ENCODE measurements at places on chromosomes 1 and 21.

GRCh38 chr1:25150985-25151495, 81.3 kb downstream of the SYF2 start:
- no peak for DNase-seq

GRCh38 chr1:56029319-56030003, 549.9 kb downstream of the PLPP3 start:
- DNase-seq = no peak

- DNase-seq = no peak
Measured at GRCh38 chr1:56495538-56495937, 83.8 kb downstream of the PLPP3 start.

- peak; percentile 47 for DNase-seq
Measured at GRCh38 chr1:119808972-119809550, 2.2 kb downstream of the REG4 start.

DNA sequence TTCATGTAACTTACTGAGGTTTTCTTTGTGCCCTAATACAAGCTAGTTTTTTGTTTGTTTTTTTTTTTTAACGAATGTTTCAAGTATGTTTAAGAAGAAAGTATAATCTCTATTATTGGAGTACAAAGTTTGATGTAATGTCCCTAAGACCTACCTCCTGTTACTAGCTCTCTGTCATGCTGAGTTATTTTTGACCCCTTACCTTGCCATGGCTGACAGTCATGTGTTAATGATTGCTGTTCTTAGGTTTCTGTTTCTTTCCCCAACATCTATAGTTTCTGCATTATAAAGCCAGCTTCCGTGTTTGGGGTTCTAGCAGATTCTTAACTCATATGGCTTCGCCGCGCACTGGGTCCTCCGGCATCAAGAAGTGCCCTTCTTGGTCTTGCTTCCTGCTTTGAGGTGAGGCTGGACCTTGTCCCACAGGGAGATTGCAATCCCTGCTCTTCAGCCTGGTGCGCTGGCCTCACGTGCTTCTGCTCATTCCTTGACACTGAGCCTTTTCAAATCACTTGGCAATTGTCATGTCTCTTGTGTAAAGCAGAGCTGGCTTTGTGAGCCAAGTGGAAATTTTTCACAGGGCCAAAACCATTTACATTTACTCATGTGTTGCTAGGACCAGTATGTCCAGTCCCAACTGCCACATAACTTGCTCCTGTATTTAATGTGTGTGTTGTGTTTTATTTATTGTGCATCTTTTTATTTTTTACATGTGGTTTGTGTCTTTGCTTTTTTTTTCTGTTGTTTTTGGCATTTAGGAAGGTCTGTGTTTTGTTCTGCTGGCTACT, 135.0 kb upstream of the COL6A1 start:
- no peak for DNase-seq

DNA sequence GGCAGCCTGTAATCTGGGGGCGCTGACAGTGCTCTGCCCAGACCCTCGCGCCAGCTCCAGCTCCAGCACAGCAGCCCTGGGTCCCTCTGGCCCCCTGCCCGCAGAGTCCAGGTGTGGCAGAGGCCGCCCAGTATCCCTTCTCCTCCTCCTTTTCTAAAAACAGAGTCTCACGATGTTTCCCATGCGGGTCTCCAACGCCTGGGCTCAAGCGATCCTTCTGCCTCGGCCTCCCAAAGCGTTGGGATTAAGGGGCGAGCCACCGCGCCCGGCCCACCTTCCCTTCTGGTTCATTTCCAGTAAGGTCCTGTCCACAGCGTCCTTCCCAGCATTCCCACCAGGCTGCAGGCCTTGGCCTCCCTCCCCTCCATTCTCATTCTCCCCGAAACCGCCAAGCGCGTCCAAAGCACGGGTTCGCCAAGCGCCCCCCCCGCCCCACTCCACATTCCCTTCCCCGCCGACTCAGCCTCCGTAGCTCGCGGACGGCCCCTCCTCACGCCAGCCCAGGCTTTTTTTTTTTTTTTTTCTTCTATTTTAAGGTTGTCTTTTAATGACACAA, 2.0 kb upstream of the PCBP3 start:
- DNase-seq = no peak

DNA sequence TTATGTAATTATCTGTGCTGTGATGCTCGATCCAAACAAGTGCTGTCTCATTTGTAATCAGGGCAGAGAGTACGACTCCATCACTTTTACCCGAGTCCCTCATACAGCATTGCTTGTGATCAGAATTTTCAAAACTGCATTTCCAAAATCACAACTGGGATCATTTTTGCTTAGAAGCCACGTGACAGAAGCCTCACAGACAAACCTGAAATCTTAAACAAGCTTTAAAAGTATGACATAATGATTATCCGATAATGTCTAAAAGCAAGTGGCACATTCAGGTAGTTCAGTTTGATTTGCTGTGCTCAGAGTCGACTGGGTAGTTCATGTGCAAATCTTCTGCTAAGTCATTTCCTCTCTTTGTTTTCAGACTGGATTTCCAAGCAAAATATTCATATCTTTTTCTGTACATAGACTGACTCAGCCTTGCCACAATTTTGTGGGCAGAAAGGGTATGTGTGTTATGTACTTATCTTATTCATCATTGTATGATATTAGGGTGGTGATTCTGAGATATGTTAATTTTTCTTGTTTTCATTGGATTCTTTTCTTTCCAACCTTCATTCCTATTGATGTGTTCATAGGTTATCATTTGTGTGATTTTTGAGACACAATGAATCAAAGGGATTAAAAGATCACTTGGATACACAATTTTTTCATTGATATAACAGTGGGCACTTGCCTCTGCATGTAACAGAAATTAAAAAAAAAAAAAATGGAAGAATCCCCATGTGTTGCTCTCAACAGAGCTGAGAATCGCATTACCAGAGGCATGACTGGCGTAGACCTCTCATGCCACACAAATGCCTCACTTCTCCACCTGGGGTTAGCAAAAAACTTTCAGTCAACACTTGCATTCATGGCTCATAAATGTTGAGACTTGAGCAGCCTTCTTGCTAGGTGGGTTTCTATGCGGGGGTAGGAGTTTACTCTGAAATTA, 355.7 kb downstream of the LTN1 start:
- DNase-seq = no peak

DNA sequence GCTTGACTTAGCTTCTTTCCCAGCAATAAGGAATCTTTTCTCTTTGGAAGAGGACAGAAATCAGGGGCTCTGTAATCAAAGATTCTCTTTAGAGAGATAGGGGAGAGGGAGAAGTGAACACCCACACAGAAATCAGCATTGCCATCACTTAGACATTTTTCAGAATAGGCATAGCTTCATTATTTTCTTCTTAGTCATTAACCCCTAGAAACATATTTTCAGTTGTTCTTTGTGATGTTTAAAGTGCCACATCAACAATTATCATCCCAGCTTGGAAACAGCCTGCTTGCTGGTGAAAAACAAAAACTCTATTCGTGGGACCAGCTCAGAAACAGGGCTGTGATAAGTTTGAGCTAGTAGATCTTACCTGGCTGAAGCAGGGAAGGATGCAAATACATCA, 88.3 kb upstream of the SLC44A3 start:
- DNase-seq = no peak
